ENCODE measurements at places on chromosomes 12 and 14.

DNA sequence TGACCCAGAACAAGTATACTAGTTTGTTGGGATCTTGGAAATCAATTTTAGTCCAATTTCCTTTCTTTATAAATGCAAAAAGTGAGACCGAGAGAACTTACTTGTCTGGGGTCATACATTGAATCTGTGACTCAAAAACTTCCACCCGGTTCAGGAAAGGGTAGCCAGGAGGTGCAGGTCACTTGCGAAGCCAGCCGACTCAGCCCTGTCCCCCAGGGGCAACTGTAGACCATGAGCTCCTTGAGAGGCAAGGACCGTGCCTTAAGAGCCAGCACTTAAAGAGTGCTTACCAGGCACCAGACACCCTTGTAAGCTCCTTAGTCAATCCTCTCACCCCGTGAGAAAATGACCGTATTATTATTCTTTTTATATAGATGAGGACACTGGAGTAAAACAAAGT is 505 bp upstream of the BCDIN3D start:
- DNase-seq, result no peak

DNA sequence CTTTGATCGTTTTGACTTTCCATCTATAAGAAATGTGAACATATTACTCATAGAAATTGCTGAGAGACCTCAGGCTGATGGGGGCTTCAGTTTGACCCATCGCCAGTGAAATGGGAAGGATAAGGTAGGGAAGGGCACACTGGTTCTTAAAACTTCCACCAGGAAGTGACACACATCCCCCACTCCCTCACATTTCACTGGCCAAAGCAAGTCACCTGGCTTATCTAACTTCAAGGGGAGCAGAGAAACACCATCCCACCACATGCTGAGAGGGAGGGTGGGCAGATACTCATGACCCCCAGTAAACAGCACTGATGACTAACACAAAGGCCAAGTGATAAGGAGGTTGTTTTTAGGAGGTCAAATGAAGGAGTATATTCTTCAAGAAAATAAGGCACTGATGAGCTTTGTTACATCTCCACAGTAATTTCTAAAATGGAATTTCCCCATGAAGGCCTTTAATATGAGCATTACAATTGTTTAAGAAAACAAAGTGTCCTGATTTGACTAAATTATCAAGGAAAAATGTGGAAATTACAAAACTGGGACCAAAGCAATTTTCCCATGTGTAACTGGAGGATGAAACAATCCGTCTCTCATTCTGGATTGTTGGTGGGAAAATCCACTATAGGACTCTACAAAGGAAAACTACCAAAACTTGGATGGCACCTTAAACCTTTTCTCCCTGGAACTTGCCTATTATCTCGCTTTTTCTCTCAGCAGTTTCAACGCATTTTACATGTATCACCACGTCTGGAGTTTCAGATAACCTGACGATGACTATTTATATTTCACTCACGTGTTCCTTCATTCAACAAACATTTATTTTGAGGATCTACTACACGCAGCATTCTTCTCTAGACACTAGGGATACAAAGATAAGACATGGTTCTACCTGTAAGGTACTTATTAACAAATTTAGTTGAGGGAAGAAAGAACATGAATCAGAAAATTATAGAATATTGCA is 91.8 kb upstream of the EEA1 start:
- no peak for DNase-seq

DNA sequence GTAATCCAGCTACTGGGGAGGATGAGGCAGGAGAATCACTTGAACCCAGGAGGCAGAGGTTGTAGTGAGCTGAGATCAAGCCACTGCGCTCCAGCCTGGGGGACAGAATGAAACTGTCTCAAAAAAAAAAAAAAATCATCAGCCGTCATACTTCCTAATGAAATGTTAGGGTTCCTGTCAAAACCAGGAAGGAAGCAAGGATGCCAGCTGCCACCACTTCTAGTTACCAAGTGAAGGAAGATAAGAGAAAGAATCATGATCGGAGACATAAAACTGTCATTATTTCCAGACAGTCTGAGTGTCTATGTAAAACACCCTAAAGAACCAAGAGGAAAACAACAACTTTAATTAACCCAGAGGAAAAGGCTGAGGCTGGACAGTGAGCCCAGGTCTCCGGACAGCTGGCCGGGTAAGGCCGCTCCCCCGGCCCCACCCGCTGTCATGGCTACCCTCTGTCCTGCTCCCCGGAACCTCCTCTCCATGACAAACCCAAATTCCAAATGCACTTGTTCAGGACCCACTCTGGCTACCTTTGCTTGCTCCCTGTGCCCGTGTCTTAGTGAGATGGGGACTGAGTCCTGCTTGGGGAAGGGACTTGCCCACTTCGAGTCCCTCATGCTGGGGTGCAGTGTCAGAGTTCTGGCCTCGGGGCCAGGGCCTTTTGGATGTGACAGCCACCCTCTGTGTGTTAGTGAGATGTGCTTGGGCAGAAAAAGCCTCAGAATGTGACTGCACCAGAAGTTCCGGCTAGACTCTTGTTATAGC is 29.0 kb downstream of the SLC6A12 start:
- no peak for DNase-seq

GRCh38 chr14:78746086-78746595 is 576.0 kb downstream of the NRXN3 start:
- DNase-seq, result no peak

GRCh38 chr14:21068521-21069387 is 1.4 kb upstream of the ARHGEF40 start:
- peak; percentile 14 for DNase-seq

DNA sequence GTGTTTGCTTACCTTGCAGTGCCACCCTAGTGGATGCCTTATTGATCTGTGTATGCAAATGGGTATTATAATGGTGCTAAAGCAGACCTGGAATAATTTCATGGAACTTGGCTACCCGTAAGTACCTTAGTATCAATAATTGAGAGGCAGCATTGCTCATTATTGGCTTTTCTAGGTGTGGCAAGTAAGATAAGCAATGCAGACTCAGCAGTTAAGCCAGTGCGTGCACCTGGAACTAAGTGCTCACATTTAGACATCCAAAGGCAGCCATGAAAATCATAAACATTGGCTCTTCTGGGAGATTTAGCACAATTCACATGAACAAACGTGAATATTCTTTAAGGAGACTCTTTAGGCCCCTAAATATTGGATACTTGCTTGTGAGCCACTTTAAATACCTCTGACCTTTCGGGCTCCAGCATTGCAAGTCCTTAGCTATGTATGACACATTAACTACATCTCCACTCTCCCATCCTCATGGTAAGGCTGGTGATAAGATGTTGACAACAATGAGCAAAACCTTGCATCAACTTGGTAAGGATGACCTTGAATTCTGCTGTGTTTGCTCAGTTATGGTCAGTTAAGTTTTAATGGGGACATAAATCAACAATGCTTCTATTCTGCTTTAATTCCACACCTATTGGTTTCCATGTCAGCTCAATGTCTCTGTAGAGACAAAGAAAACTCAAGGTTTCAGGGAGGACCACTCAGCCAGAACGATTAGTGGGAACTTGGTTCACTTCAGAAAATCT is 112.0 kb downstream of the SLC5A8 start:
- DNase-seq, result no peak

- DNase-seq, result no peak
These were observed 251.4 kb upstream of the ATP2B1 start for GRCh38 chr12:89960011-89960507.

GRCh38 chr12:52038447-52038846 is 12.8 kb upstream of the NR4A1 start:
- DNase-seq, result no peak

GRCh38 chr12:131774576-131775391 is 53.4 kb upstream of the MMP17 start:
- DNase-seq, result no peak

DNA sequence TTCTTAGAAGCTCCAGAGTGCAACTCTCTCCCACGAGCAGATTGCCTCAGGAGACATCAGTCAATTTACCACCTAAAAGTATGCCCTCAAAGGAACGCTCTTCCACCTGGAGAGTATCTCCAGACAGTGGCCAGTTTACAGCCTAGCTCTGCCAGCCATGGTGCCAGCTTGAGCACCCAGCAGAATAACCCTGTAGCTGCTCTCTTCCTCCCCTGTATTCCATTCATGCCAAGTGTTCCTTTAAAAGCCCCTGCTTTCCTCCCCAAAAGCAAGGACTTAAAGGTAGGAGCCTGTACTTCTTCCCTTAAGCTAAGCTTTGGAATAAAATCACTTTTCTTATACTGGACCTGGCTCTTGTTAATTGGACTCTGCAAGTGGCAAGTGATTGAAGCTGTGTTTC is 245.4 kb upstream of the TMEM132C start:
- no peak for DNase-seq

DNA sequence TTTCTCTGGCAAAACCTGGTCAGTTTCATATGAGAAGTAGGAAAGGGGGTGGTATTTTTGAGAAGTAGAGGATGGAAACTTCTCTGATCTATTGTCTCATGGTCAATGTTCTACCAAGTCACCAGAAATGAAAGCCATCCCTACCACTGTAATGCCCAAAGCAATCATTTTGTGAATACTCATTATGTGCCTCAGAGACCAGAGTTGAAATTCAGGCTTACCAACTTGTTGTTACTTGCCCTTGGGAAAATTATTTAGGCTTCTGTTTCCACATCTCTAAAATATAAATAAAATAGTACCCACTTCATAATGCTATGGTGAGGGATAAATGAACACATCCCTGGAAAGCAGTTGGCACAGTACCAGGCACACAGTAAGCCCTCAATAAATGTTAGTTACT is 723.7 kb upstream of the TBX3 start:
- DNase-seq, result no peak

DNA sequence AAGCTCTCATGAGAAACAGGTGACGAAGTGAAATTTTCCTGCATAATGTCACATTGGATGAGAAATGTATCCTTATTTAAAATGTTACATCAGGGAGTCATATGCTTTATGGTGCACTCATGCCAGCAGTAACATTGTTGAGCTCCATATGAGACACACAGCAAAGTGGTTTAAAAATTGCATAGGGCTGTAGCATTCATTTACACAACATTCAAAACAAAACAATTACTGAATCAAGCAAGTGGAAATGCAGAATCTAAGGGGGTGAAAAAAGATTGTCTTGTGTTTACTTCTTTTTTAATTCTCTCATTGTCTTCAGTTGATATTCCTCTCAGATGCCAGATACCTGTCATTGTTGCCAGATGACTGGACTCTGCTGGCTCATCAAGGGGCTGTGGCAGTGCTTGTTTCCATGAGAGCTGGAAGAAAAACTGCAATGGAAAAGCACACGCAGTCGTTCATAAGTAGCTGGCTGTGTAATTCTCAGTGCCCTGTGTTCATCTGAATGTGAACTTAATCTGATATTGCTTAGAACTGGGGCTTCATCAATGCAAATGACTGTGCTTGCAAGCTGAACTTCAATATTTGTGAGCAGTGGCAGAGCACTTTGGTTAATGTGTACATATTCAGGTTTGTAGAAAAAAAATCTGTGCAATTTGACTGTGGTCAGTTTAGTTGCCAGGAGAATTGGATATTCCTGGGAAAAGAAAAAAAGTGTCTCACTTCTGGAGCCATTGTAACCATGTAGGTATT is 305.6 kb downstream of the RAD51B start:
- no peak for DNase-seq

- DNase-seq, result peak; percentile 13
These were observed 16.4 kb downstream of the FOS start for GRCh38 chr14:75295061-75295461.

DNA sequence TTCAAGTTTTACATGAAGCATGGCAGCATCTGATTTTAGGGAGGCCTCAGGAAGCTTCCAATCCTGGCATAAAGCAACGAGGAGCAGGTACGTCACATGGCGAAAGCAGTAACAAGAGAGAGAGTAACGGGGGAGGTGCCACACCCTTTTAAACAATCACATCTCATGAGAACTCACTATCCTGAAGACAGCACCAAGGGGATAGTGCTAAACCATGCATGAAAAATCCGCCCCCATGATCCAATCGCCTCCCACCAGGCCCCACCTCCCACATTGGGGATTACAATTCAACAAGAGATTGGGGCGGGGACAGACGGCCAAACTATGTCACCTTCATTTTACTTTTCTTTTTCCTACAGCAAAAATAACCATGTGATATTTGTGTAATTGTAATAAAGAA is 7.2 kb upstream of the MAP3K9 start:
- no peak for DNase-seq

DNA sequence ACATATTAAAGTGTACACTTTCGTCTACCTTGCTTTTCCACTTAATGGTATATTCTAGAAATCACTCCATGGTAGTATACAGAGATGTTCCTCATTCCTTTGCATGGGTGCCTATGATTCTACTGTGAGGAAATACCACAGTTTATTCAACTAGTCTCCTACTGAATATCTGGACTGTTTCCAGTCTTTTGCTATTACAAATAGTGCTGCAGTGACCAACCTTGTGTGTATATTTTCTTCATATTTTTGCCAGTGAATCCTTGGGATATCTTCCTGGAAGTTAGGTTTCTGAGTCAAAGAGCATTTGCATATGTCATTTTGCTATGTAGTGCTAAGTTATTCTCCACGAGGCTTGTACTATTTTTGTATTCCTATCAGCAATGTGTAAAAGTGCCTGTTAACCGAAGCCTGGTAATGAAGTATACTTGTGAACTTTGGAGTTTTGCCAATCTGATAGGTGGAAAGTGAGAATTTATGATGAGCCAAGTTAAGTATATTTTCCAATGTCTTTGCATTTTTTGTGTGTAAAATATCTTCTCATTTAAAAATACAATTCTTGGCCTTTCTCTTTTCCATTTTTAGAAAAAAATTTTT is 31.3 kb upstream of the TMEM263 start:
- DNase-seq, result no peak

DNA sequence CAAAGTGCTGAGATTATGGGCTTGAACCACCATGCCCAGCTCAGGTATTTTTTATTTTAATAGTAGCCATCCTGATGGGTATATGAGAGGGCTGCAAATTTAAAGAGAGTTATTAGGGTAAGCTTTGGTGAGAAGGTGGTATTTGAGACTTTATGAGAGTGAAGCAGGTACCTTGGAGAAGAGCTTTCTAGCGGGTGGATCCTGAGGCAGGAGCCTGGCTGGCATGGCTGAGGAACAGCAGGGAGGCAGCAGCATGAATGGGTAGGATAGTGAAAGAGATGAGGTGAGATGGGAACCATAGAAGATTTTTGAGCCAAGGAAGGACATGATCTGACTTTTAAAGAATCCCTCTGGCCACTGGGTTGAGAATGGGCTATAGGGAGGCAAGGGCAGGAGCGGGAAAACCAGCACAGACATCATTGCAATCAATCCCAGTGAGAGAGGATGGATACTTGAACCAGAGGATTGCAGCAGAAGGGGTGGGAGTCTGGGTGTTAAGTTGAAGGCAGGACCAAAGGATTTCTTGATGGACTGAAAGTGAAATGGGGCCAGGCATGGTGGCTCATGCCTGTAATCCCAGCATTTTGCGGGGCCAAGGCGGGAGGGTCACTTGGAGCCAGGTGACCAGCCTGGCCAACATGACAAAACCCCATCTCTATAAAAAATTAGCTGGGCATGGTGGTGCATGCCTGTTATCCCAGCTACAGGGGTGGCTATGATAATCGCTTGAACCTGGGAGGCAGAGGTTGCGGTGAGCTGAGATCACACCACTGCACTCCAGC is 5.7 kb downstream of the SVOP start:
- DNase-seq, result no peak

GRCh38 chr12:30840715-30841114 is 85.8 kb upstream of the TSPAN11 start:
- no peak for DNase-seq

- no peak for DNase-seq
These were observed 103.6 kb downstream of the SSPN start for GRCh38 chr12:26298785-26299621.

All from occipital lobe (tissue), 3 donors.